Mucosa of descending colon (tissue), 3 donors: ENCODE measurements at places on chromosomes 5 and 9. TPM values are rescaled to one million over a fixed set of nuclear protein-coding genes. Genes with fewer than 3 reads are reported as not detected.

SGCD gene
- total RNA-seq: 2.0 TPM

DNA sequence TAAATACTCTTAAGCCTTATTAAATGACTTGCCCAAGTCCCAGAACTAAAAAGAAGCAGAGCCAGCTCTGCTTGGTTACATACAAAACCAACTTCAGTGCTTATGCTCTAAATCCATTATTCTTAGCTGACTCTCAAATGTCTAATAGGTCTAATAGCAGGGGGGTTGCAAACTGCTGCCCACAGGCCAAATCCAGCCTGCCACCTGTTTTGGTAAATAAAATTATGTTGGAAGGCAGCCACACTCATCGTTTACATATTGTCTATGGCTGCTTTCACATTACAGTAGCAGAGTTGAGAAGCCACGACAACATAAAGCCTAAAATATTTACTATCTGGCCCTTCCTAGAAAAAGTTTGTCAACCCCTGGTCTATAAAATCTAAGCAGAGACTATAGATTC lies 69.0 kb downstream of the KLHL3 start:
- DNase-seq: no peak

GRCh38 chr9:81969971-81970370 lies 18.6 kb upstream of the SPATA31D1 start:
- no peak for DNase-seq

- no peak for DNase-seq
These were observed 563.9 kb downstream of the RAB3C start for GRCh38 chr5:59146729-59147128.

DNA sequence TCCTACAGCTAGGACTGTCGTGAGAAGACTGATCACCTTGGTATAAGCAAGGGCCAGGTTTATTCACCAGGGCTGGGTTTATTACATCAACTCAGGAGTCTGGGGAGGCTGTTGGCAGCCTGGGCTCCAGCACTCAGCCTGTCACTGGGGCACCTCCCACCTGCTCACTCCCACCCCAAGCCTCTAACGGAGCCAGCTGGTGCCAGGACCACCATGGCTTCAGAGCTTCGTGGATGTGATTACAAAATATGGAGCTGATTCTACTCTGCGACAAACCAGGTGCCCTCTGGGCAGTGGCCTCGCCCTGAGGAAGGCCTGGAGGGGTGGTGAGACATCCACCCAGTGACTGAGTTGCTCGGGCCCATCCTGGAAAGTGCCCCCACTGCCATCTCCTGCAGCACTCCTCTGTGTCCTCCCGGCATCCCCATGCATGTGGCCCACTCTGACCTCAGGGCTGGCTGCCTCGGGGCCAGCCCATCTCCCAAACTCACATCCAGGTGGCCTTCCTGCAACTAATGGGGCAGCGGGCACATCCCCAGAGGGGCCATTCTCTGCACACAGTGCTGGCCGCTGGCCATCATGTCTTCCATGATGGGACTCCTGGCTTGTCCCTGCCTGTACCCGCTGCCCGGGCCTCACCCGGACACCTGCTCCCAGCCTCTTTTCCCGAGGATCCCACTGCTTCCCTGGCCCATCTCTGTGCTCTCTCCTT lies 49.6 kb downstream of the SECISBP2 start:
- no peak for DNase-seq

GGTA1 gene
- total RNA-seq: 6.5 TPM

GRCh38 chr5:36252722-36253365 lies 11.1 kb upstream of the NADK2 start:
- DNase-seq: no peak

DNA sequence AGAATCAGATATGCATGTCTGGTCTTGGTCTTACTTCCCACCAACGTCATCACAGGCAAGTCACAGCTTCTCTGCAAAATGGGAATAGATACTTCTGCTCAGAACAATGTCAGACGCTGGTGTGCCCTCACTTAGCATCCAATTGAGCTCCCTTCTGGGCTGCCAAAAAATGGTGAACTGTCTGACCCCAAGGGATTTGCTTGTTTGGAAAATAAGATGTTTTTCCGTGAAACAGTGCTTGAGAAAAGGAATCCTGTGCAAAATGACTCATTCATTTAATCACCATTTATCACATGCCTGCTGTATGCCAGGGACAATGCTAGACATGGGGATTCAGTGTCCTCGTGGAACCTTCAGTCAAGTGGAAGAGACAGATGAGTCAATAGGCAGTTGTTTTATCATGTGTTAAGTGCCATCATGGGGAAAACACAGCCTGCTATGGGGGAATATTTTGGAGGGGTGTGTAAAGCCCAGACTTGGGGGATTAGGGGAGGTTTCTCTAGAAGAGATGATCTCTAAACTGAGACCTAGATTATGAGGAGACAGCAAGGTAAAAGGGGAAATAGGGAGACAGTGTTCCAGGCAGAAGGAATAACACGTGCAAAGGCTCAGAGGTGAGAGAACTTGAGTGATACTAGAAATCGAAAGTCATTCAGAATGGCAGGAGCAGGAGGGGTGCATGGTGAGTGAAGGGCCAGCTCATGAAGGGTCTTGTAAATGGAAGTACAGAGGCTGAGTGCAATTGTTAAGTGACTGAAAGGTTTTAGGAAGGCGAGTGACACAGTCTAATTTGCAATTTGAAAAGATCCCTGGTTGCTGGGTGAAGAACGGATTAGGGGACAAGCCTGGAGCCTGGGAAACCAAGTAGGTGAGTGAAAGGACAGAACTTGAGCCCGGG lies 3.9 kb downstream of the NIPAL4 start:
- DNase-seq: no peak

DNA sequence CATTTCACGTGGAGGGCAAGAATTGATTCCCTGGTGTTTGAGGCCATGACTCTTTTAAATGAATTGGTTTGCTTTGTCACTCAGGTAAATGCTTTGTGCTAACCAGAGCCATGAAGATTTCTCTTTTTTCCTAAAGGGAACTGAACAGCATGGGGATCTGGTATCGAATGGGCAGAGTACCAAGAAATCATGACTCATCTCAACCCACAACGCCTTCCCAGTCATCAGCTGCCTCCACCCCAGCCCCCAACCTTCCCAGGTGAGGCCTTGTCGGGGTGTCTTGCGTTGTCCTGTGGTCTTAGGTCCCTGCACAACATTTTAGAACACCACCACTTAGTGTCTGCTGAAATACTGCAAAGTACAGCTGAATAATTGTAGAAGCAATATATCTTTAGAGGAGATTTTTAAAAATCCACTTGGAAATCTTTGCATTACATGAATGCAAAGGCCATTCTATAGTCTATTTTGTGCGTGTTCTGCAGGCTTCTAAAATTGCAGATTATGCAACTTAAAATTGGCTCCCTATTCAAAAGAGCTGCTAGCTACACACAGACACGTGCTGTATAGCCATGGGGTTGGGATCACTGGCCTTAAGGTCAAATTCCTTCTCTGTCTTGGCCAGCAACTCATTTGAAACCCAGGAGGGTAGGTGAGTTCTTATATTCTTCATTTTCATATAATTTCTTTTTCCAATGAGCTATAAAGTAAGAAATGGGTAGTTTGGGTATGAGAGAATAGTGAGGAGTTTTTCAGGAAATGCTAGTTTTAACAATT lies 69.0 kb downstream of the MVB12B start:
- no peak for DNase-seq

MUSK gene
- 1.4 TPM for total RNA-seq

PARP8 gene
- total RNA-seq: 7.4 TPM
